Right lung (tissue), 10 donors: ENCODE measurements at places on chromosomes 4 and X. TPM values are rescaled to one million over a fixed set of nuclear protein-coding genes. Genes with fewer than 3 reads are reported as not detected.

DNA sequence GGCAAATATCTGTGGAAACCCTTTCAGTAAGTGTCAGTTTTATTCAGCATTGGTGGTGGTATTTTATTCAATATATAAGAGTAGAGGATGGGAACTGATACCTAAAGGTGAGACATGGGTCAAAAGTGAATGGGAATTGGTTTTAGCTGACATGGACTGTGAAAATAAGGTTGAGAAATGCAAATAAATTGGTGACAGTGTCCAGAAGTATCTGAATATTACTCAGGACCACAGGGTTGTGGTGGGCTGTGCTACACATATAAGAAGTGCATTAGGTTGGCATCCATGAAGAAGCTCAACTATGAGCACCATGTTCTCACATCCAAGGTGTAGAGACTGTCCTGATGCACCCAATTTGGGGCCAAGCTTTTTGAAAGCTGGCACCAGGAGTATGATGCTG lies 45.0 kb downstream of the ETDC start:
- DNase-seq, result no peak

DNA sequence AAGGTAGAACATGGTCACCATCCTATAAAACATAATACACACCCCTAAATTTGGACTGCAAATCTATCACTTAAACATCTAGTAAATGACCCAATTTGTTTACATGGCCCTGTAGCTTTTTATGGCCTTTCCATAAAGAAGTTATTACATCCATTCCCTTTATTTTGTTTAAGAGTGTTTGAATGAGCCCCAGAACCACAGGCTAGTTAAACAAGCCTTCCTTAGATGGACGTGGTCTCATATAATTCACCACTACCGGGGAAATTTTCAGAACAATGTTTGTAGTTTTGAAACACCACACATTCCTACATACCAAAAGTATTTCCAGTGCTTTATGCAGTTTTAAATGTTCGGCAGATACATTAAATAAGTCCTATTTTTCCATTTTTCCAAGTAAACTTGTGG lies 12.3 kb downstream of the PDGFC start:
- DNase-seq, result no peak

Gene MND1
- polyA plus RNA-seq, result 16.4 TPM

DNA sequence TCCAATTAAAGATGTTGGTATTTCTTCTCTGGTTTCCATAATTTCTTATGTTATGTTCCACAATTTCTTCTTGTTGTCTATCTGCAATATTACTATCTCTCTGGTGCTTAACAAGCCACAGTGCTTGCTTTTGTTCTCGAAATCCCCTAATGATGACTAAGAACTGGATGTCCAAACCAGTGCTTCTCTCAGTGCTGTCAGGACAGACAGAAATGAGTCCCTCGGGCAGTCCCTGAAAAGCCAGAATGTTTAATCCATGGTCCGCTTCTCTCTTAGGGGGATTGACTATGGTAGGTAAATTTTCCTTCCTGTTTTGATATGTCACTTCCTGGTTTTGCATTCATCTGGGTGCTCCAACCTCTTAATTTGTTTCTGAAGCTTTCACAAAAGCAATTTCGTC lies 321.6 kb upstream of the PCDH10 start:
- no peak for DNase-seq

- no peak for DNase-seq
These were observed 24.9 kb upstream of the AMOT start for GRCh38 chrX:112865464-112866025.

DNA sequence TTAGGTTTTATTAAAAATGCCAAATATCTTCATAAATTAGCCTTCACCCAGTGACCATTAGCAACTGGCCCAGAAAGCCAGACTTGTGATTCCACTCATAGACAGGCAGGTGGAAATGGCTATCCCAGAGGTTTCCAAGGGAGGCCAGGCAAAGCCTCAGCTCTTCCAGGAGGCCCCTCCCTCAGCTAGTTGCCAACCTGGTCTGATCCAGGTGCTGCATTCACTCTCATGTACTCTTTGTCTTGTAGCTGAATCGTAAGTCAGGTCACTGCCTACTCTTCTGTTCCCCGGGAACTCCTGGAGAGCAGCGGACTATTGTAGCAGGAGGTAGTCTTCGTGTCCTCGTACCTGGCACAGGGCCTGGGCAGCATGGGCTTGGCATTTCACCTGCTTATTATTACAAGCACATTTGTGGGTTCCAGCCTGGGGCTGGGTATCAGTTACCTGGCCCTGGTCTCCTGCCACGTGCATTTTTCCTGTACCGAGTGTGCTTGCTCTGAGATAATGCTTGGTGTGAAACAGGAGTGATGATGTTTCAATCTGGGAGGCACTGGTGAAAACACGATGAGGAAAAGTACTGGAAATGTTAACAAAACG lies 101.6 kb downstream of the FAM193A start:
- no peak for DNase-seq

Gene FGFBP2
- 0.23 TPM for polyA plus RNA-seq

GRCh38 chr4:152359208-152360044 lies 176.5 kb downstream of the FBXW7 start:
- no peak for DNase-seq

GRCh38 chr4:183399616-183400015 lies 44.8 kb upstream of the CDKN2AIP start:
- DNase-seq, result no peak

GRCh38 chr4:167469436-167469835 lies 235.1 kb upstream of the SPOCK3 start:
- no peak for DNase-seq

- DNase-seq, result no peak
These were observed 66.5 kb upstream of the MAGEB18 start for GRCh38 chrX:26071618-26072017.

Gene GLRB
- 8.2 TPM for polyA plus RNA-seq

DNA sequence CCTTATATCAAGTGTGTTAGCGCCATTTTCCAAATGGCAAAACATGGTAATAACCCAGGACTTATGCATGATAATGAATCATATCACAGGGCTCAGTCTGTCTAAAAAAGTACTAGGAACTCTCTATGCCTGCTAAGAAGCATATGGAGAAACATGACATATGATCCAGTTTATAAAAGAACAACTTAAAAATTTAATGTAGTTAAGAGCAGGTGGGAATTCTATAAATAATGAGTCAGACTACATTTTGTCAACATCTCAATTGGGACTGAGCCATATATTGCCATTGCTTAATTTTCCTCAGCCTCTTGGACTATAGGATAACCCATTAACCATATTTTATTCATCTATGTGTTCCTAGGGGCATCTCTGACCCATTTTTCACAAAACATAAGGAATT lies 360.4 kb upstream of the AGA start:
- no peak for DNase-seq

Gene FAM9B
- polyA plus RNA-seq, result not detected

DNA sequence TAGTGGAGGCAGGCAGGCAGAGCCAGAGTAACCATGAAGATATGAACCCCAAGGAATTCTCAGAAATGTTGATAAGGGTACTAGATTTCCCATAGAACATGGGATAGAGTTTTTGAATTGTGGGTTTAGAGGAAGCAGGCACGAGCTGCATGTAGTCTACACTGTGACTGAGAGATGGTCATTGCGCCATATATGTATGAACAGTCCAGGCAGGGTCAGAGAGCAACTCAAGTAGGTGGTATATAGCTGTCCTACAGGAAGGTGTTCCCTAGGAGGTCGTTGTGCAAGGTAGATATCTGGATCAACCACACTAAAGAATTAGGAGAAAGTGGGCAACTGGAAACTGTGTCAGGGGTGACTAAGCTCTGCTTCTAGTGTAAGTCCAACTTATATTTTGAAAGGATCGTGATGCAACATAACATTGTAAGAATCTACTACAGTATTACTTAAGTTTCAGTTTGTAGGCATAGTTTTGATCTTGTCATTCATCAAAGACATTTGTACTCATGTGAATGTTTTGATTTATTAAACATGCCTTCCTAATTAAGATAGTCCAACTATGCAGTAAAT lies 94.6 kb downstream of the HPGD start:
- no peak for DNase-seq

GRCh38 chrX:111444881-111445280 lies 32.9 kb upstream of the DCX start:
- DNase-seq, result no peak

- no peak for DNase-seq
These were observed 4.8 kb downstream of the THOC2 start for GRCh38 chrX:123728016-123728415.

Gene STBD1
- polyA plus RNA-seq, result 4.1 TPM

Gene AKAP4
- not detected for polyA plus RNA-seq

Gene PCDH11X
- polyA plus RNA-seq, result 0.35 TPM

Gene ARSJ
- 6.3 TPM for polyA plus RNA-seq

GRCh38 chr4:4350909-4351308 lies 36.0 kb upstream of the NSG1 start:
- DNase-seq, result no peak

Gene ZNF141
- polyA plus RNA-seq, result 24.3 TPM

Gene GAGE12J
- polyA plus RNA-seq, result not detected

- DNase-seq, result no peak
These were observed 205.6 kb upstream of the S100G start for GRCh38 chrX:16444353-16444752.

DNA sequence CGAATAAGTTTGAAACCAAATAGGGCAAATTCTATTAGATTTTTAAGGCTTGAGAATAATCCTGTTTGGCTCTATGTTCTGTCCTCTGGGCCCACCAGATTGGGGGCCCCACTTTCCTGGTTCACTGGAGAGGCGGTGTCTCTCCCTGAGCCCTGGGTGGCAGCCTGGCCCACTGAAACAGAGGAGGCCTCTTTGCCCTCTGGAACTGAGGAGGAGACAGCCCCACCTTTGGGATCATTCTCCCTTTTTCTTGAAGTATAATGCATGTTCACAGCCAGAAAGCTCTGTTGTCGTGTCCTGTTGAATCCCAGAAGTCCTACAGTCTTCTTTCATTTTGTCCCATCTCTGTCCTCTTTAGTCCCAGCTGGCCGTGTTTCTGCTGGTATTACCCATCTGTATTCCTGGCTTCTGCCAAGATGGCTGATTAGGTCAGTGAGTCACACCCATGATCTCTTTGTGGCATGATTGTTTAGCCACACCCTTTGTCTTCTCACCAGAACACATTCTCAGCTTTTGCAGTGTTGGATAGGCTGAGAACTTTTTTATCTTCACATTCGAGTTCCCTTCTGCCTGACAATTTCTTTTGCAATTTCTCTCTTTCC lies 8.1 kb upstream of the TBC1D25 start:
- no peak for DNase-seq

Gene CXorf65
- 0.22 TPM for polyA plus RNA-seq
